Neural cell (in vitro differentiated cells): ENCODE measurements at places on chromosomes 12 and 14. TPM values are rescaled to one million over a fixed set of nuclear protein-coding genes. Genes with fewer than 3 reads are reported as not detected.

Gene FOXN3
- 10.3 and 13.9 TPM in 2 replicates for polyA plus RNA-seq

Gene HELB
- 1.8 and 2.6 TPM in 2 replicates for polyA plus RNA-seq

Gene CHGA
- polyA plus RNA-seq = 131 and 147 TPM in 2 replicates

Gene SLC48A1
- polyA plus RNA-seq = 8.0 and 8.5 TPM in 2 replicates

Gene SLCO1B1
- not detected in 2 replicates for polyA plus RNA-seq

Gene DACT1
- 125 TPM in 2 replicates for polyA plus RNA-seq

Gene GALNT6
- polyA plus RNA-seq = not detected in 2 replicates

Gene PRKCH
- 2.0 and 3.4 TPM in 2 replicates for polyA plus RNA-seq

Gene TRIM9
- polyA plus RNA-seq = 15.9 and 18.9 TPM in 2 replicates

Gene SPIC
- not detected in 2 replicates for polyA plus RNA-seq

Gene BRI3BP
- 10.1 and 11.0 TPM in 2 replicates for polyA plus RNA-seq

Gene GRIN2B
- 4.8 and 5.3 TPM in 2 replicates for polyA plus RNA-seq

Gene OASL
- polyA plus RNA-seq = 0.42 TPM in 1 of 2 replicates, not detected in the other

Gene ESRRB
- polyA plus RNA-seq = 0.59 and 1.9 TPM in 2 replicates

Gene SCNN1A
- not detected in 2 replicates for polyA plus RNA-seq

Gene PLEKHH1
- 32.1 and 34.1 TPM in 2 replicates for polyA plus RNA-seq

Gene SYT1
- 103 and 106 TPM in 2 replicates for polyA plus RNA-seq

Gene TMEM229B
- polyA plus RNA-seq = 4.2 and 7.9 TPM in 2 replicates

Gene NID2
- polyA plus RNA-seq = 0.48 and 1.1 TPM in 2 replicates

Gene RBP5
- 1.9 TPM in 1 of 2 replicates, not detected in the other for polyA plus RNA-seq

Gene ADAM20
- 0.57 and 0.74 TPM in 2 replicates for polyA plus RNA-seq

Gene FAM90A1
- not detected in 2 replicates for polyA plus RNA-seq

Gene HSPA2
- 0.25 TPM in 1 of 2 replicates, not detected in the other for polyA plus RNA-seq

Gene CD69
- 0.70 and 0.72 TPM in 2 replicates for polyA plus RNA-seq

Gene SERPINA1
- polyA plus RNA-seq = not detected in 2 replicates

Gene PRIMA1
- 0.14 TPM in 1 of 2 replicates, not detected in the other for polyA plus RNA-seq

Gene ARHGAP9
- not detected in 2 replicates for polyA plus RNA-seq

Gene RAN
- polyA plus RNA-seq = 579 and 616 TPM in 2 replicates

Gene IL22
- polyA plus RNA-seq = not detected in 2 replicates

Gene LACRT
- not detected in 2 replicates for polyA plus RNA-seq

Gene SLCO1A2
- 0.64 TPM in 1 of 2 replicates, not detected in the other for polyA plus RNA-seq

Gene RXYLT1
- polyA plus RNA-seq = 26.2 and 30.5 TPM in 2 replicates

Gene TSPAN19
- 3.5 and 4.8 TPM in 2 replicates for polyA plus RNA-seq

Gene CMKLR1
- polyA plus RNA-seq = 0.06 TPM in 1 of 2 replicates, not detected in the other

Gene RFC5
- polyA plus RNA-seq = 36.5 and 39.4 TPM in 2 replicates

Gene AVPR1A
- 0.06 TPM in 1 of 2 replicates, not detected in the other for polyA plus RNA-seq
